ENCODE measurements at places on chromosomes 11 and 22.

DNA sequence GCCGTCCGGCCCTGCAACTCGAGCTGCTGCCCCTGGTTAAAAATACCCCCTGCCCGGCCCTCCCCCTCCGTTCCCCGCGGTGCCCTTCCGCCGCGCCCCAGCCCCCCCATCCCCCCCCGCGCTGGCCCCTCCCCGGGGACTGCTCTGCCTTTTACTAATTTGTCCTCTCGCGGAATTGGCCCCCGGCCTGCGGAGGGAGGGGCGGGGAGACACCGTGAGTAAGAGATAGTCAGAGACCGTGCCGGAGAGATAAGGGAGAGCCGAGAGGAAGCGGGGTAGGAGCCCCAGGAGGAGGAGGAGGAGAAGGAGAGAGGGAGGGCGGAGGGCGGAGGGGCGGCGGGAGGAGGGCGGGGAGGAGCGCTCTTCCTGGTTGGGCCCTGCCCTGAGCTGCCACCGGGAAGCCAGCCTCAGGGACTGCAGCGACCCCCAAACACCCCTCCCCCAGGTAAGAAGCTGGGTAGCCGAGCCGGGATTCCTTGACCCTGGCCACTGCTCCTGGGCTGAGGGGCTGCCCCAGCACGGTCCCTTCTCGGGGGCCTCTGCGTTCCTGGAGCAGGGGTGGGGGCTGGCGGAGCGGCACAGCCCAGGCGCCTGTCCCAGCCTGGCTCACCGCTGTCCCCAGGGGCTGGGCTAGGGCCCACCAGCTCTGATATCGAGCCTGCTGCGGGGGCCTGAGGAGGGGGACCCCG is at the start of gene CAPN1:
CAPN1 (plus strand) TSS at position 360 of the 689 bp plus-strand sequence. CDS start 774 bp downstream, outside the sequence.
- no peak for DNase-seq

DNA sequence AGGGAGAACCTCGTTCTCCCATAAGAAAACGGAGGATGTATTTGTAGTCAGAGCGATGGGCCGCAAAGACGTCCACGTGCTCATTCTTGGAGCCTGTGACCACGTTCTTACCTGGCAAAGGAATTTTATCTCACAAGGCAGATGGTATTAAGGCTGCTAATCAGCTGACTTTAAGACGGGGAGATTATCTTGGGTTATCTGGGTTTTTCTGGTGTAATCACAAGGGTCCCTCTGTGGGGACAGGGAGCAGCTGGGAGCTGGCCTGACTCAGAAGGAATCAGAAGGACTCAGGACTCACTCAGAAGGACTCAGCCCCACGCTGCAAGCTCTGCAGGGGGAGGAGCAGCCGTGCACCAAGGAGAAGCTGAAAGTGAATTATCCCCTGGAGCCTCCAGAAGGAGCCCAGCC is 7.5 kb upstream of the SIGIRR start:
- no peak for DNase-seq

DNA sequence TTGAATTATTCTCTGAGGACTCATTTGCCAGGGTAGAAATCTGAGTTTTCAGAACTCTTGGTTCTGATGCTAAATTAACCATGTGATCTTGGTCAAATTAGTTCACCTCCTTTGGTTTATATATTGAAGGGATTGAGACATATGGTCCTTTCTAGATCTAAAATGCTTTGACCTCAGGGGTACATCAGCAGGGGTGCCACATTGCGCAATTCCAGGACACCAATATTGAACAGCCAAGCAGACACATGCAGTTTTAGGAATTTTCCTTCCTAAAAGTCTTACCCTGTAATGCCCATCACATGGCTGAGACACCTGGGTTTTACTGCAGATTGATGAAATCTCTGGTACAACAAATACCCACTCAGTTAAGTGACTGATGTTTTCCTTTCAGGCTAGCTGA is 254.4 kb upstream of the NCAM1 start:
- no peak for DNase-seq

GRCh38 chr11:93542811-93543229 is 371 bp downstream of the SMCO4 start:
- peak; percentile 33 for DNase-seq

- DNase-seq: no peak
Measured at GRCh38 chr11:118918686-118919280, 6.9 kb downstream of the BCL9L start.

DNA sequence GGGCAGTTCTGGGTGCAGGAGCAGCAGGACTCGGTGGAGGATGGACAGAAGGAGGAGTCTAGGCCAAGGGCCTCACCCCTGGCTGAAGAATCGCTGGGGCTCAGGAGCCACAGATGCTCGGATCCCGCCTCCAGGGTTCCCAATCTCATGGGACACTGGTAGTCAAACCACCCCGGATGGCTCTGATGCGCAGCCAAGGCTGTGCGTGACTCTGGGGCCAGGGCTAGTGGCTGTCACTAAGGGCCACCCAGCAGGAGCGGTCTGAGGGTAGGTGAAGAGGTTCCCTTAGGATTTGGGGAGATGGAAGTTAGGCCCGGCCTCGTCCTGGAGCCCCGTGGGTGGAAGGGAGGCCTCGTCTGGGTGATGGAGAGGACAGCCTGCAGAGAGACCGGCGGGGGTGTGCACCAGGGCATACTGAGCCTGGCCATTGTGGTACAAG is 300.6 kb downstream of the TBC1D22A start:
- no peak for DNase-seq

DNA sequence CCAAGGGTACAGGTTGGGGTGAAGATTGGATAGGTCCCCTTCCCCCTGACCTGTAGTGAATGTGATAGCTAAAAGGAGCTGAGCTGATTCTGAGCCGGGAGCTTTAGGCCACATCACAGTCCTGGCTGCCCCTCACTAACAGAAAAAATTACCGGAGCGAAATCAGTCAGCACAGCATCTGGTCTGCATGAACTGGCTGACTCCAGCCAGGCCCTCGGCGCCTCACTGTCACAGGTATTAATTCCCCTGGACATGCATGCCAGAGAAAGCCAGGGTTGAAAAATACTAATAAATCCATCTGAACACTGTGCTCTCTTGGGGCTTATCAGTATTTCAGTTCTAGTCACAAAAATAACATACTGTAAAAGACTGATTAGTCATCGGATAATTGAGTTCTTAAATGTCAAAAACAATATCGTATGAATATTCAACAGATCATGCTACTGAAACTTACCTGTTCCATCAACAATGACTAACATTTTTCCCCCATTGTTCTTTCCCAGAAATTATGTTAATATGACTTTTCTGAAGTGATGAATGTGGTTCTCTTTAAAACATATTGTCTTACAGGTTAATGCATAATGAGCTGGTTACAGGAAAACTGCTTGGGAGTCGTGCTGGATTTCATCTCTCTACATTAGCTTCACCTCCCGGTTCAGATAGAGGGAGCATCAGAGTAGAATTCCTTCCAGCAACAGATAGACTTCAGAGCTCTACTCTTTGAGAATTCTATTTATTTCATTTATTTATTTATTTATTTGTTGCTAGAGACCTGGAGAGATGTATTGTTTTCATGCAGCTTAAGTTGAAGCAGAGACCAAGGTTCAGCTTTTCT is 387.7 kb downstream of the NXPE2 start:
- DNase-seq: no peak

GRCh38 chr11:487571-488021 is 19.4 kb downstream of the RNH1 start:
- no peak for DNase-seq

DNA sequence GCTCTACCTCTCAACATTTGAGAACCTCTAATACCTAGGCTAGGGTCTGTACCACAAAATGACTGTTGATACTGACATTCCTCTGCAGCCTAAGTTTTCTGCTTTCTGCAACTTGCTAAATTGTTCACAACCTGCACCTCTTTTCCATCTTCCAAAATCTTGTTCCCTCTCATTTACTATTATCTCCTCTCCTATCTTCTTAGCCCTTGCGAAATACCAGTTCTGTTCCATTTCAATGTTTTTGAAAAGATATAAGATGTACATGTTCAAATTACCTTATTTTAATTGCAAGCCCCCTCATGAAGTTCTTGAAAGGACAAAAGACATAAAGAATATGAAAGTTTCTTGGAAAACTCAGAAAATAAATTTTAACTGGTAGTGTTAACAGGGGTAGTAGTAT is 72.3 kb downstream of the FAM168A start:
- no peak for DNase-seq

- no peak for DNase-seq
Measured at GRCh38 chr11:120569861-120570260, 58.3 kb downstream of the GRIK4 start.

- no peak for DNase-seq
Measured at GRCh38 chr11:65363770-65364169, 9.2 kb downstream of the TIGD3 start.

GRCh38 chr22:37898441-37899181 is 7.5 kb upstream of the MICALL1 start:
- no peak for DNase-seq

- DNase-seq: no peak
Measured at GRCh38 chr11:59849129-59849528, 3.8 kb upstream of the CBLIF start.

- no peak for DNase-seq
Measured at GRCh38 chr11:112398798-112399478, 138.3 kb upstream of the PLET1 start.

DNA sequence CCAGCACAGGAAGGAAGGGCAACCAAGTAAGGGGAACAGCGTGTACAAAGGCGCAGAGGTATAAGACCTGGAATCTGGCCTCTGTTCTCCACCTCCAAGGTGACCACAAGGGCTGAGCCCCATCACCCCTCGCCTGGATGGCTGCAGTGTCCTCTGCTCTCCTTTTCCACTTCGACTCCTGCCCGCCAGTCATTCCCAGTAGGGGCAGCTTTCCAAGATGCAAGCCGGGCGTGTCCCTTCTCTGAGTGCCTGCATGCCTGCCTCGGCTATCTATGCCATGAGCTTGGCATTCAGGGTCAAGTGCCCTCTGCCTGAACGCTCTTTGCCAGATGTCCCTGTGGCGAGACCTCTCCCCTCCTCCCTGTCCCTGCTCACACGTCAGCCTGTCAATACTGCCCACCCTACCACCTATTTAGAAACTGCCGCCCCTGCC is 17.0 kb downstream of the FADS3 start:
- DNase-seq: peak; percentile 59

DNA sequence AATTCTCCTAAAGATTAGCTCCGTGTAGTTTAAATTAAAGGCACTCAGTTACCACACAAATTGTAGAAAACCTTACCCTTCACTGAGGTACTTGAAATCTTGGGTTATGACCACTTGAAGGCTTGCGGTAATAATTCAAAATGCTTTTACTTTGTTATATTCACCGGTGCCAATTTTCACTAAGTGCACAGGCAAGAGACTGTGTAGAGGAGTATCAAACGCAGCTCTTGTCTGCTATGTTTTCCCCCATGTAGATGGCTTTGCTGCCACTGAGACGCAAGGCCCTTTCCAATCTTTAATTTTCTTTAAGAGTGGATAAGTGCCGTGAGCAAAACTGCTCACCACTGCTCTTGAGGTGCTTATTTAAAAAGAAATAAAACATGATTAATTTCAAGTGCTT is 155.8 kb downstream of the CADM1 start:
- no peak for DNase-seq

- DNase-seq: no peak
Measured at GRCh38 chr11:12269446-12270214, 107.7 kb upstream of the PARVA start.

DNA sequence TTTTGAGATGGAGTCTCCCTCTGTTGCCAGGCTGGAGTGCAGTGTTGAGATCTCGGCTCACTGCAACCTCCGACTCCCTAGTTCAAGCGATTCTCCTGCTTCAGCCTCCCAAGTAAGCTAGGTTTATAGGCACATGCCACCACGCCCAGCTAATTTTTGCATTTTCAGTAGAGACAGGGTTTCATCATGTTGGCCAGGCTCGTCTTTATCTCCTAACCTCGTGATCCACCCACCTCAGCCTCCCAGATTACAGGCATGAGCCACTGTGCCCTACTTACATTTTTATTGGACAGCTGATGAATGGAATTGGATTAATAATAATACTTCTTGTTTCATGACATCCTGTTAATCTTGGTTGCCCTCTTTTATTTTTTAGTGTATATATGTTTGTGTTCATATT is 3.0 kb upstream of the MRGPRD start:
- DNase-seq: no peak

DNA sequence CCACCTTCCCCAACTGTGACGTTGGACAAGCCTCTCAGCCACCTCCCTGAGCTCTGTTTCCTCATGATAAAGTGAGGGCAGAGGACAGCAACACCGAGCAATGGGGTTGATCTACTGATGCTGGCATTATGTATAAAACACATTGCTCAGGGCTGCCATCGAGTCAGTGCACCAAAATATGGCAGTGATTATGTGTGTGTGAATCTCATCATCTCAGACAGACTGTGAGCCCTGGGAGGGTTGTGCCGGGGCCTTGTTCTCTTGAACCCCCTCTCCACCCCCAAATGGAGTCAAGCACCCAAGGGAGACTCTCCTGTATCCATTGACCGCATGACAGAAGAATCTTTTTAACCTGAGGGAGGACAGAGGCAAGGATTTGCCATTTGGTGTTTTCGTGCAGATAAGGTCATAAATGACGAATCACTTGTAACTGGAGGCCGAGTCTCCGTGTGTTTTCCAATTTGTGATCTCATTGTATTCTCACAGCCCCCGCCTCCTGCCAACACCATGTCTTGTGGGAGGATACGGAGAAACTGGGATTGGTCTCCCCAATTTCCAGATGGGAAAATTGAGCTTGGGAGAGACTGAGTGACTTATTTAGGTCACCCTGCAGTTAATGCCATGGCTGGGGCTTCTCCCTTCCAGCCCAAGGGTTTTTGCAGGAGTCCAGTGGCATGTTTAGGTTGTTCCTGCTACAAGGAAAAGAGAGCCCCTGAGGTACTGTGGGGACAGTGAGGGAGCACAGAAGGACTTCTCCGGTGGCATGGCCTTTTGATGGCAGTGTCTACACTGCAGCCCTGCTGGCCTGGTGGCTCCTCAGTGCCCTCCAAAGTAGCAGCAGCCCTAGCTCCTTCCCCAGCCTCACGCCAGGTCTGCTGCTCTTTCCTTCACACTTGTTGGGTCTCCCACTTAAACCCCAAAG is 52.4 kb downstream of the CHRDL2 start:
- no peak for DNase-seq

- DNase-seq: peak; percentile 87
Measured at GRCh38 chr11:33970984-33971466, 79.1 kb upstream of the LMO2 start.

DNA sequence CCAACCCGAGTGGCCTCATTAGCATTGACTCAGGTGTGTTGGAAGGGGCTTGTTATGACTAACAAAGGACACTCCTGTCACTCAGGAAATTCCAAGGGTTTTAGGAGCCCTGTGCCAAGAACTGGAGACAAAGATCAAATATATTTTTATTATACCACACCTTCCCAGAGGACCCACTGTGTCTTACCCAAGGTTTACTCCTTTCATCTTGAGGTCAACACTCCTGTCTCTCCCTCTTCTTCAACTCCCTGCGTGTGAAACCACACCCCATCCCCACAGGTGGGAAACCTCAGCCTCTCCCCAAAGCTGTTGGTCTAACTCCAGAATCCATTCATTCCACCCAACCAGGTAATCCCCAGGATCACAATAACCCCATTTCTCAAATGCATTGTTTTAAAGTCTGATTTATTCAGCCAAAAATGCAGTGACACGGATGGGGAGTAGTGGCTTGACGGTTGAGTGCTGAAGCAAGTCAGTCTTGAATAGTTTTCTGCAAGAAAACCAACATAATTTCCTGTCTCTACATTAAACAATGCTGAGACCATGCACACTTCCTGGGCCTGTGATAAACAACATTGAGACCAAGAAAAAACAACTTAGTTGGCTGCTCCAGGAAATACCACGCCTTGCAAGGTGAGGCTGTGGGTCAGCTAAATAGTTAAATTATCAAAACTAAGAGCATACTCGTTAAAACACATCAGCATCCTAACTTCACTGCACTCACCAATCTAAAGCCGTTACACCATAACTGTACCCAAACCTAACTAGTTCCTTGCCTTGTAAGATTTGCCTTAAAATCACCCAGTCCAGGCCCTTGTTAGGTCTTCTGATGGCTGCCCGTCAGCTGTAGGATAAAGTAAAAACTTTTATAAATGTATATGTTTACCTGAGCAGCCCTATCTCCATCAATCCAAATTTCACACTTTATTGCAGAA is 38.5 kb upstream of the SPON1 start:
- no peak for DNase-seq
